ENCODE measurements at places on chromosomes 6 and 20. TPM values are rescaled to one million over a fixed set of nuclear protein-coding genes. Genes with fewer than 3 reads are reported as not detected.

- no peak for DNase-seq
These were observed 312.1 kb upstream of the DEFB112 start for GRCh38 chr6:50361641-50362331.

DNA sequence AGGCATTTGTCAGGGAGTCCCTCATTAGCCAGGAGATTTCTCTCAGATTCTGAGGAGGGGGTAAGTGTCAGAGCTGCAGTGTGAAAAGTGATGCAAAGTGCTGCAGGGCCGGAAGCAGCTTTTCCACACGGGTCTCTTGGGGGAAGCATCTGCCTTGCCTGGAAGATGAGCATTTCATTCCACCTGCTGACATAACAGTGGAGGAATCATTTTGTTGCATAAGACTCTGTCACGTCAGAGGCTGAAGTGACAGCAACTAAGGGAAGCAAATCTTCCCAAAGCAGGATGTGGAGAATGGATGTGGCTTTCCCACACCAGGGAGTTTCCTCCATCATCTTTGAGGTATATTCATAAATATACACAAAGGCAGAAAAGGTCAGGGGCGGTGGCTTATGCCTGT is 22.8 kb downstream of the DCBLD1 start:
- DNase-seq = no peak

- no peak for DNase-seq
These were observed 301.2 kb downstream of the SMOC2 start for GRCh38 chr6:168741942-168742782.

- DNase-seq = no peak
These were observed 502.9 kb upstream of the NOX3 start for GRCh38 chr6:155958550-155958949.

Gene NKAPL
- not detected for total RNA-seq

- DNase-seq = no peak
These were observed 63.1 kb downstream of the GMPR start for GRCh38 chr6:16301511-16301910.

DNA sequence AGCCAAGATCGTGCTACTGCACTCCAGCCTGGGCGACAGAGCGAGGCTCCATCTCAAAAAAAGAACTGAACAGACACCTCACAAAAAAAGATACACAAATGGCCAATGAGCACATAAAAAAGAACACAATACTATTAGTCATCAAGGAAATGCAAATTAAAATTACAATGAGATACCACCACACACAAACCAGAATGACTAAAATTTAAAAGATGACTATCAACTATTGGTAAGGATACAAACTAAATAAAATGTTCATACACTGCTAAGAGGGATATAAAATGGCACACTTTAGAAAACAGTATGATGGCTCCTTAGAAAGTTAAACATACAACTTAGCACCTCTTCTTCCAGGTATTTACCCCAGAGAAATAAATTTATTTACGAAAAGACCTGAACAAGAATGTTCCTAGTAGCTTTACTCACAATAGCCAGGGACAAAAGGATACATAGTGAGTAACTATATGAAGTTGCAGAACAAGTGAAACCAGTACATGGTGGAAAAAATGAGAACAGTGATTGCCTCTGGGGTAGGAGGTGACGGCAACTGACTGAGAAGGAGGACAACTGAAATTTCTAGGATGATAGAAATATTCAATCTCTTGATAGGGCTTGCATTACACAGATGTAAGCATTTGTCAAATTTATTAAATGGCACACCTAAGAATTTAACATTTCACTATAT is 53.2 kb downstream of the FAM8A1 start:
- no peak for DNase-seq

Gene SNAP25
- not detected for total RNA-seq

DNA sequence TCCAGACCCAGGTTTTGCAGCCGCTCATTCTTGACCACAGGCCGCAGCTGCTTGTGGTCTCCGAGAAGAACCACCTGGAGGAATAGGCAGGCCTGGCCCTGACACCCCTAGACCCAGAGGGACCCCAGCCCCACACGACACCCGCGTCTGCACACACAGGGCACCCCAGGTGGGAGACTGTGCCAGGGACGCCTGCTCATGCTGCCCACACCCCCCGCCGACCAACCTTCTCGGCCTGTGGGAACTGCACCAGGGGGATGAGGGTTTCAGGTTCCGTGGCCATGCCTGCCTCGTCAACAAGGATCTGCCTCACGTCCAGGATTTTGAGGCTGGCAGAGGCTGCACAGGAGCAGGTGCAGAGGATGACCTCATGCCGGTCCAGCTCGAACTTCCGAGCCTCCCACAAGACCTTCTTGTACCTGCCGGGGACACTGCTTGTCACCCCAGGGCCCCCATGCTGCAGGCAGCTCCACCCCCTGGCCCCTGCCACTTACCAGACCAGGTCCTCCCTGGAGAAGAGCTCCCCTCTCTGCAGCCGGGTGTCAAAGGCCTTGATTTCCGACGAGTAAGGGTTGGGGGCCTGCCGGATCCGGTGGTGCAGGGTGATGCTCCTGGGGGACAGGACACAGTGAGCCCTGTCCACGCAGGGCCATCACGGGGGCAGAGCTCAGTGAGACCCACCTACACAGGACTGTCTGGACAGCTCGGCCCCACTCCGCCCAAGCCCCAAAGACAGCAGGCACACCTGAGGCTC is 7.1 kb downstream of the FNDC11 start:
- no peak for DNase-seq

DNA sequence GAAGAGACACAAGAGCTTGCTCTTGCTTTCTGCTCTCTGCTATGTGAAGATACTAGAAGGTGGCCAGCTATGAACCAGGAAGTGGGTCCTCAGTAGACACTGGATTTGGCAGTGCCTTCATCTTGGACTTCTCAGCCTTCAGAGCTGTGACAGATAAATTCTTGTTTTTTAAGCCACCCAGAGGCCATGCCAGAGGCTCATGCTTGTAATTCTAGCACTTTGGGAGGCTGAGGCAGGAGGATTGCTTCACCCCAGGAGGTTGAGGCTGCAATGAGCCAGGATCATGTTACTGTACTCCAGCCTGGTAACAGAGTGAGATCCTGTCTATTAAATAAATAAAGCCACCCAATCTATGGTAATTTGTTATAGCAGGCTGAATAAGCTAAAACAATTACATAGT is 185.5 kb upstream of the SALL4 start:
- no peak for DNase-seq

Gene PPIL6
- 1.2 TPM for total RNA-seq

DNA sequence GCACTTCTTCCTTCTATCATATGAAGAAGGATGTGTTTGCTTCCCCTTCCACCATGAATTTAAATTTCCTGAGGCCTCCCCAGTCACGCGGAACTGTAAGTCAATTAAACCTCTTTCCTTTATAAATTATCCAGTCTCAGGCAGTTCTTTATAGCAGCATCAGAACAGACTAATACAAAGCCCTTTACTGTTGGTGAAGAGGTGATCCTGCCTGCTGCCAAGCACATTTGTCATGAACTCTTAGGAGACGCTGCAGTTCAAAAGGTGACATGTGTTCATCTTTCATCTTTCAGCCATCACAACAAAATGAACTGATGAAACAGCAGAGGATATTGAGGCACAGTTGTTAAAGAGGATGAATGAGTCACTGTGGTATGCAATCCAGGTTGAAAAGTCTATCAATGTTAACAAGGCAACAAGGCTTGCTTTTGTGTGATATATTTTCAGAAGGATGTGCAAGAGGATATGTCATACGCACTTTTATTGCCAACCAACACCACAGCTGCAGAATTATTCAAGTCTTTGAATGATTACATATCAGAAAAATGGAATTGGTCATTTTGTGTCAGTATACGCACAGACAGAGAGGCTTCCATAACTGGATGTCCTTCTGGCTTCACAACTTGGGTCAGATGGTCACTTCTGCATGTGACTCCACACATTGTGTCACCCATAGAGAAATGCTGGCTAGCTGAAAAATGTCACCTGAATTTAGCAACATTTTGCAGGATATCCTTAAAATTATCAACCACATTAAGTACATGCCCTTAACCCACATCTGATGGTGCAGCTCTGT is 52.4 kb upstream of the PLN start:
- peak; percentile 71 for DNase-seq

DNA sequence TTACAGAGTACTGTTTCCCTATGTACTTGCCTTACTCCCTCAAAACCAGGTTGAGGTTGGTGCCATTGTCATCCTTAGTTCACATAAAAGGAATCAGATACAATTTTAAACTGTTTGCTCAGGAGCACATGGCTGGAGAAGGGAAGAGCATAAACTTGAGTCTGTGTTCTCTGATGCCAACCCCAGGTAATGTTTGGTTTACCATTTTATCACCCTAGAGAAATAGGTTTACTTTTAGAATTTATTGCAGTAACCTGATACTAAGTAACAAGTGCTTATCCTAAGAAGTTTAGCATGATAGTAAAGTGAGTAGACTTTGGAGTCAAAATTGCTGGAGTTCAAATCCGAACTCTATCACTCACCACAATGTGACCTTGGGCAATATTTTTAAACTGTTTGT is 86.3 kb downstream of the RFPL4B start:
- DNase-seq = no peak

DNA sequence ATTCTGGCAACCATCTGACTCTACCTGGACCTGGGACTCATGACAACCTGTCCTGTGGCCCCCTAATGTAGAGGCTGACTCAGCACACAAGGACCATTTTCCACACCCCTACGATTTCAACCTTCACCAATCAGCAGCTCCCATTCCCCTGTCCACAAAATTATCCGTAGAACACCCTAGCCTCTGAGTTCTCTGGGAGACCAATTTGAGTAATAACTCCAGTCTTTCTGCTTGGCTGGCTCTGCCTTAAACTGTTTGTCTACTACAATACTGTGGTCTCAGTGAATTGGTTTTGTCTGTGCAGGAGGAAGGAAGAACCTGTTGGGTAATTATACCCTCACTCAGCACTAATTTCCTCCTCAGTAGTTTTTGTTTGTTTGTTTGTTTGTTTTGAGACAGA is 99.3 kb upstream of the MRPS10 start:
- DNase-seq = no peak

- no peak for DNase-seq
These were observed 1.7 kb upstream of the TFAP2C start for GRCh38 chr20:56627122-56628014.

DNA sequence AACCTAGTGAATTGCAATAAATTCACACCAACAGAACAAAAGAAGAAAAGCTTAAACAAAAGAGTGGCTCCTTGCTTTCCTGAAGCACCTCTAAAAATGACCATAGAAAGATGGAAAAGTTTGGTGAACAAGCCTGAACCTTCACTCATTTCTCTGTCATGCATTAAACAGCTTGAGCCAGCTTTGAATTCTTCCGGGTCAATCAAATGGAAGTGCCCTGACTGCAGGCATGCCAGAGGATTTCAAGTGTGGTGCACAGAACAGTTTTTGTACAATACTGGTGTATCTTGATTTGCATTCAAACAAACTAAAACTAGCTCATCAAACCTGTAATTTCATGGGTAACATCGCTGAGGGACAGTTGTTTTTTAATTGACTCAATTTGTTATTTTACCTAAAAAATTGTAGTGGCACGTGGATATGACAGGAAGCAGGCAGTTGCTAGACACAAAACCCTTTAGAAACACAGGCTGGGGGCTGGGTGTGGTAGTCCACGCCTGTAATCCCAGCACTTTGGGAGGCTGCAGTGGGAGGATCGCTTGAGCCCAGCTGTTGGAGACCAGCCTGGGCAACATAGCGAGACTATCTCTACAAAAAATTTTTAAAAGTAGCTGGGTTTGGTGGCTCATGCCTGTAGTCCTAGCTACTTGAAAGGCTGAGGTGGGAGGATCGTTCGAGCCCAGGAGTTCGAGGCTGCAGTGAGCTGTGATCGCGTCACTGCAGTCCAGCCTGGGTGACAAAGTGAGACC is 9.1 kb downstream of the CASS4 start:
- DNase-seq = no peak

Gene BTNL2
- not detected for total RNA-seq

- no peak for DNase-seq
These were observed 190.2 kb upstream of the SNX9 start for GRCh38 chr6:157632821-157633220.

DNA sequence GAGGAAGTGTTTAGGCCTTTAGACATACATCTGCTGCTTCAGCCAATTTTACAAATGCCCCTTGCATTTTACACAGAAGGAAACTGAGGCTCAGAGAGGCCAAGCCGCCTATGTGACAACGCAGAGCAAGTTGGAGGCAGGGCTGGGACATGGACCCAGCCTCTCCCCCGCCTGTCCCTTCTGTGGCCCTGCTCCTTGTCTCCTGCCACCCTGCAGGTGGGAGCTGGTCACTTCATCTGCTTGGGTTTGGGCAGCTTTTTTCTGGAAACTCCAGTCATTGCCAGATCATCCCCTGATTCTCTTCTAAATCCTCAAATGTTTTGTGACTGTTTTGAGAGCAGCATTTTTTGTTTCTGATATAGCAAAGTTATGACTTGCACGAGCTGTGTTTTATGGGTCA is 68.9 kb downstream of the DLGAP4 start:
- no peak for DNase-seq

DNA sequence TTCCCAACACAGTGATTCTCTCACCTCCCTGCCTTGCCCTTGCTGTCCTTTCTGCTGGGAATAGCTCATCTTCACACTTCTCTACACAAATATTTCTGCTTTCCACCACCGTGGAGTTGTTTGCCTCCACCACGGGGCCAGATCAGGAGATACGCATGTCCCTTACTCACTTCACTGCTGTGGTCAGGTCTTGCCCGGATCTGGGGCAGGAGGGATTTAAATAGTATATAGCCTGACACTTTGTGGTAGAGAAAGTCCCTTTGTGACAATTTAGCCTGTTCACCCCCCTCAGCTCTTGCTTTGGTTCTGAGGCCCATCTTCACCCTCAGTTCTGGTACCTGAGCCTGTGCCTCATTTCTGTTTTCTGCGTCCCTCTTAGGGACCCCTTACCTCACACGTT is 92.6 kb upstream of the PREP start:
- DNase-seq = no peak

- no peak for DNase-seq
These were observed 28.6 kb downstream of the DHX35 start for GRCh38 chr20:38990728-38991127.

- no peak for DNase-seq
These were observed 66.1 kb downstream of the EFCAB8 start for GRCh38 chr20:32924781-32925180.

GRCh38 chr20:48129345-48129942 is 344.2 kb upstream of the SULF2 start:
- DNase-seq = no peak

Gene PPP1R14C
- total RNA-seq = 0.11 TPM

DNA sequence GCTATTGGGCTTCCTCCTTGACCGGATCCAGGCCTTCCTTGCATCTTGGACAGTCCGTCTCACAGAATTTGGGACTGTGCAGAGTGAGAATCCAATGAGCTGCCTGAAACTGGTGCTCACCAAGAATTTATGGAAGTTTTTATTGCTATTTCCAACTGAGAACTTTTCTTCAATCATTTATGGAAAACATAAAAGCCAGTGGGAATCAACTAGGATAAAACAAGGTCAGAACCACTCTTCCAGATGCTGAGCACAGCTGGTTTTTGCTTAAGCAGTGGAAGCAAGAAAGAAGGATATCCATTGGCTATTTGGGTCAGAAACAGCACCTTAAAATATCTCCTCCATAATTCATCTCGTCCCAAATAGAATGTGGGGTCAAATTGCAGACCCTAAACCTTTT is 74.2 kb downstream of the CD83 start:
- no peak for DNase-seq

Gene ELOVL4
- total RNA-seq = 4.3 TPM

Data from SK-MEL-5 (cell line).